NCI-H510A (cell line): ENCODE measurements at places on chromosomes 11 and 22.

DNA sequence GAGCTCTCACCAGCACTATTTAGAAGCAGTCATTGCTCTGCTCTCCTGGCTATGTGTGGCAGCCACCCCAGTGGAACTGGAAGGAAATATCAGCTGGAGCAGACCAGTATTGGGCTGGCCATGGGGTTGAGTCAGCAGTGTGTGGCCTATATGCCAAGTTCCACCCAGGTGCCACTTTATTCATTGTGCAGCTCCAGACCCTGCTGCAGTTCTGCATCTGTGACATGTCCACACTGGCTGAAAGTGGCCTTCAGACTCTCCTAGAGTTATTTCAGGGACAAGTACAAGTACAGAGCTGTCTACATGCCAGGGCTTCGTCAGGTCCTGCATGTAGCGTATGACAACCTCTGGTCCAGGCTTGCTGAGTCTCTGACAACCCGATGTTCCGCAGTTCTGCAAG, 55.2 kb downstream of the CABIN1 start:
- DNase-seq: no peak

DNA sequence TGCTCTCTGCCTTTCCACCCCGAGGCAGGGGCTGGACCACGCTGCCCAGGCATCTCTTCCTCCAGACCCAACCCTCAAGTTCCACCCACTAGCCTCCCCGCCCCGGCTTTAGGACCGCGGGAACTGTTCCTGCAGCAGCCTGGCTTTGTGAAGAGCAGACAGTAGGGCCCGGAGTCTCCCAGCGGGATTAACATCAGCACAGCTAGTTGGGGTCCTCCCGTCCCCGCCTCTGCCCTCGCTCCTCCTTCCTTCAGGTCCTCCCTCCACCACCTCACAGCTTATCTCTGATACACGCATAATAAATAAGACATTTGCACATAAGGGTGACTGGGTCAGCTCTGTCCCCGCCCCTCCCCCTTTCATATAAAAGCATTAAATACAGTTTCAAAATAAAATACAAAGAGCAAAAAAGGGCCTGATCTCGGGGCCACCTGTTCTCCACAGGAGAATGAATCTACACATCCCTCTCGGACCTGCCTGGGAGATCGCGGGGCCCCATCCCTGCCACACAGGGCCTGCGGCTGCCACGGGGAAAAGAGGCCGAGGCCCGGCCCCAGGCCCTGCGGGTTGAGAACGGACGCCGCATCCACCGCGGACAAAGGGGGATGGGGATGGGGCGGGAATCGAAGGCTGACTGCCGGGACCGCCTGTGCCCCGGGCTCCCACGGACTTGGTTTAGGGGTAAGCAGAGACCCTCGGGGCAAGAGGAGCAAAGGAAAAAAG, 6.5 kb downstream of the ZFTA start:
- no peak for DNase-seq

GRCh38 chr22:27636716-27637508, 164.6 kb downstream of the MN1 start:
- no peak for DNase-seq

DNA sequence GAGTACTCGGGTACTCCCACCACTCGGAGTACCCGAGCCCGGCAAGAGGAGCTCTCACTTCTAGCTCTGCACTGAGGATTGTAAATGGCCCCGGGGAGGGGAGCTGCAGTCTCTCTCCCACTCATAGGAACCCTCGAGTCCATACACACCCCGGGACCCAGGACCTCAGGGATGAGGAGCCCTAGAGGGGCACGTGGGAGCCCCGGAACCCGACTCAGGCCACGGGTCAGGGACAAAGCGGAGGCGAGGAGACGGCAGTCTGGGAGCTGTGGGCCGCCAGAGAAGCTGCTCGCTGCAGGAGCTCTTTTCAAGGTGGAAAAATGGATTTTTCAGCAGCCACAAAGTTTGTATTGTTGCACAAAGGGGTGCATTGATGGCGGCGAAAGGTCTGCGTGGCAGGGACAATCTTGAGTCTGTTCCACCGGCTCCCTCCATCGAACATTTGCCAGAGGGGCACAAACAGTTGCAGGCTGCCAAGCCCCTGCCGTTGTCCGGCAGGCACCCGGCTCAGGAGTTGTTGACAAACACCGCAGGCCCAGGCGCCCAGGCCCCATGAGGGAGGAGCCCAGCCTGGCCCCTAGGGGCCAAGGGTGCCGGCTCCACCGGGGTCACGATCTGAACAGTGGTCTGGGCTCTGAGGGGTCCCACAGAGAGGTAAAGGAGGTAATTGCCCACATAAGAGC, 5.7 kb upstream of the FLI1 start:
- no peak for DNase-seq

DNA sequence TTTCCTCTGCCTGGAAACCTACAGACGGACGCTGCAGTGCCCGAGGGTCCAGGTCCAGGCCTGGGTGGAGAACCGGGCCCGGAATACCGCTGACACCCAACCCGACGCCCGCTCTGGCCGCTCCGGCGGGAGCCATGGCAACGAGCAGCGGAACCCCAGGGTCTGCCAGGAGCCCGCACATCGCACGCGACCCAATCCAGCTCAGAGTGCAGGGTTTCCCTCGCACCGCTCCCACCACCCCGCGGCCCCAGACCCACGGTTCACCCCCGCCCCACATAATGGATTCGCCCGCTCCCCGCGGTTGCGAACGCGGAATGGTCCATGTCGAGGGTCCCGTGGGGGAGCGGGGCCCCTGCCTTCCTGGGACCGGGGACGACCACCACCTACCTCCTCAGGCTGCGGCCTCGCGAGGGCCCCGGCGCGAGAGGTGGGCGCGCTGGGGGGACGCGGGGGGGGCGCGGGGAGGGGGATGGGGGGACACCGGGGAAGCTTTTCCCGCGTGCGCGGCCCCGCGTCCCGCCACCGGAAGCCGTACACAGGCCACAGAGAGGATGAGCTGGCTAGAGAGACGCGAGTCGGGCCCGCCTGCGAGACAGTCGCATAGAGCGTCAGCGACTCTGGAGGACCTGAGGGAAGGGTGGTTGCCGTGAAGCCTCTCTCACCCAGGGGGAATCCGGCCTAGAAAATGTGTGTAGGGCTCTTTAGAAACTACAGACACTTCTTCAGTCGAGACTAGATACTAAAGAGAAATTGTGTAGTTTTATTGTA, at the start of gene SSRP1:
TSS of gene SSRP1 (minus strand) at position 550 of the 768 bp plus-strand sequence. CDS start 771 bp downstream, outside the sequence.
- peak; percentile 90 for DNase-seq
